ENCODE measurements at places on chromosomes 5 and 9.

- DNase-seq: no peak
These were observed 19.2 kb downstream of the KCTD16 start for GRCh38 chr5:144189800-144190429.

DNA sequence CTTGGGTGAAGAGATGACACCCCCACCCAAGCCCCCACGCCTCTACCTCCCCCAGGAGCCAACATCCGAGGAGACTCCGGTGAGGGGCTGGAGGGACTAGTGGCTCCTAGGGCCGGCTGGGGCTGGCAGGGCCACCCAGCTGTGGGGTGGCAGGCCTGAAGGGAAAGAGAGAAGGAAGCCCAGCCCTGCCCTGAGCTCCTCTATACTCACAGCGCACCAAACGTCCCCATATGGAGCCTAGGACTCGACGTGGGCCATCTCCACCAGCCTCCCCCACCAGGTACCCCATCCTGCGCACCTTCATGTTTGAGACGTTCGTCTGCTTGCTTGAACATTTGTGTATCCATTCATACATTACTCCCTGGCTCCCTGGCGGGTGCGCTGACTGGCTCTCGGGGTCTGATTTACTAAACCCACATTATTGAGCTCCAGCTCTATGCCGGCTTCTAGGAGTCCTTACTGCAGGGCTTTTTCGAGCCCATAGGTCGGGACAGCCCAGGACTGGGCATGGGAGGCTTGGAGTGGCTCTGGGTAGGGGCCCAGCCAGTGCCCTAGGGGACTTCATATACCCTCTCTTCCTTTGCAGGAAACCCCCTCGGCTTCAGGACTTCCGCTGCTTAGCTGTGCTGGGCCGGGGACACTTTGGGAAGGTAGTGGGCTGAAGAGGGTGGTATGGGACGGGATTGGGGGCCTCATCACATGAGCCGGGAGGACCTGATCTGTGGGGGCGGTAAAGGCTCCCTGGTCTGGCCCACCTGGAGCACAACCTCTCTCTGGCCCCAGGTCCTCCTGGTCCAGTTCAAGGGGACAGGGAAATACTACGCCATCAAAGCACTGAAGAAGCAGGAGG lies 9.1 kb downstream of the ZDHHC12 start:
- no peak for DNase-seq

- DNase-seq: no peak
These were observed 13.9 kb upstream of the BASP1 start for GRCh38 chr5:17203329-17204132.

DNA sequence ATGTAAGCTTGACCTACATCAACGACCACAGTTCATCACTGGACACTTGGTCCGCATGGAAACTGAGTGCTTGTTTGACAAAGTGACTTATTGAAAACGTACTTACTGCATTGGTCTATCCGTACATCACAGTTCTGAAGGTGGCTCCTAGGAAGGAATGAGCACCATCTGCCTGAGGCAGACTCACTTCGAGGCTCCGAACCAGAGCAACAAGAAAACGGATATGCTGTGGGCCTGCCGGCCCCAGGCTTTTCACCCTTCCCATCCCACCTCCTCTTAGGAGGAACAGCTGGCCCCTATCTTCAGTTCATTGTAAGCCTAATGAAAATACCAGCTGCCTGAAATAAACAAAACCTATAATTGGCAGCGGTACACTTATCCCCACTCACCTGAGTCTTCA lies 67.2 kb upstream of the TSLP start:
- DNase-seq: no peak

DNA sequence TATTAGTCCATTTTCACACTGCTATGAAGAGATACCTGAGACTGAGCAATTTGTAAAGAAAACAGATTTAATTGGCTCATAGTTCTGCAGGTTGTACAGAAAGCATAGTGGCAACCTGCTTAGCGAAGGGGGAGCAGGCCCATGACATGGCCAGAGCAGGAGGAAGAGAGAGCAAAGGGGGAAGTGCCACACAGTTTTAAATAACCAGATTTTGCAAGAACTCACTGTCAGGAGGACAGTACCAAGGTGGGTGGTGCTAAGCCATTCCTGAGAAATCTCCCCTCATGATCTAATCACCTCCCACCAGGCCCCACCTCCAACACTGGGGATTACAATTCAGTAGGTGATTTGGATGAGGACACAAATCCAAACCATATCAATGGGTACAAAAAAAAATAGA lies 16.8 kb upstream of the PCSK5 start:
- DNase-seq: no peak

GRCh38 chr9:69180670-69181069 lies 6.6 kb downstream of the TJP2 start:
- DNase-seq: no peak

DNA sequence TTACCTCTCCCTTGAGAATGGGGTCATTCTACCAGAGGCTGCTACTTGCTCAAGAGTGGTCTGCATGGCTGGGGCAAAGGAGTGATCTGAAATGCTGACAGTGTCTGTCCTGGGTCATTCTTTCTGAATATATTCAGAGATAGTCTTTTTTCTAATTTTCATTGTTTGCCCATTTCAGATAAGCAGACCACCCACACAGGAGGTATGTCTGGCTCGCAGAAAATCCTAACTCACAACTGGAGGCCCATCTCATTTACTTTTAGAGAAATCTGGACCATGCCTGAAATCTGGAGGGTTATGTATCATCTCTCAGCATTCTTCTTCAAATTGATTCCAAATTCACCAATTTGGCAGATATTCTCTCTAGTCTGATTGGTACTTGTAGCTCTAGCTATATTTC lies 227.6 kb downstream of the SEC61B start:
- no peak for DNase-seq

GRCh38 chr9:84354035-84354434 lies 13.5 kb upstream of the SLC28A3 start:
- no peak for DNase-seq

Measured in GM18507 (cell line).